ENCODE measurements at places on chromosomes 16 and 17.

GRCh38 chr16:65312795-65313194, 190.9 kb upstream of the CDH11 start:
- no peak for DNase-seq

DNA sequence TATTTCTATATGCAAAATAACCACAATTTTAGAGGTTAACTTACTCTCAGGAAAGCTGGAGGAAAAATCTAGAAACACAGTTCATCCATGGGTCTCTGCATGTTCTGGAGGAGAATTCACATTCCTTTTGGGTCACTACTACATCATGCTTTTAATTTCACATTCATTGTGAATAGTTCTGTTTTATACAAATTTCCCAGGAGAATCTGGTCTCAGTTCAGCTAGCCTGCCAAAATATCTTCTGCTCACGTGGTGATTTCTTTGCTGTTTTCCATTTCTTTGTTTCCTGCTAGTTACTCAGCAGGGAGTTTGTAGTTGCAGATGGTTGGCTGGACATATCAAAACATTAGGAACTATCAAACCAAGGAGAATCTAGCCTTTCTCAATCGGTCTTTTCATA, at the start of gene ABCA9:
TSS of gene ABCA9 (minus strand) at position 106 of the 400 bp plus-strand sequence. CDS start 9,801 bp downstream, outside the sequence.
- no peak for DNase-seq

DNA sequence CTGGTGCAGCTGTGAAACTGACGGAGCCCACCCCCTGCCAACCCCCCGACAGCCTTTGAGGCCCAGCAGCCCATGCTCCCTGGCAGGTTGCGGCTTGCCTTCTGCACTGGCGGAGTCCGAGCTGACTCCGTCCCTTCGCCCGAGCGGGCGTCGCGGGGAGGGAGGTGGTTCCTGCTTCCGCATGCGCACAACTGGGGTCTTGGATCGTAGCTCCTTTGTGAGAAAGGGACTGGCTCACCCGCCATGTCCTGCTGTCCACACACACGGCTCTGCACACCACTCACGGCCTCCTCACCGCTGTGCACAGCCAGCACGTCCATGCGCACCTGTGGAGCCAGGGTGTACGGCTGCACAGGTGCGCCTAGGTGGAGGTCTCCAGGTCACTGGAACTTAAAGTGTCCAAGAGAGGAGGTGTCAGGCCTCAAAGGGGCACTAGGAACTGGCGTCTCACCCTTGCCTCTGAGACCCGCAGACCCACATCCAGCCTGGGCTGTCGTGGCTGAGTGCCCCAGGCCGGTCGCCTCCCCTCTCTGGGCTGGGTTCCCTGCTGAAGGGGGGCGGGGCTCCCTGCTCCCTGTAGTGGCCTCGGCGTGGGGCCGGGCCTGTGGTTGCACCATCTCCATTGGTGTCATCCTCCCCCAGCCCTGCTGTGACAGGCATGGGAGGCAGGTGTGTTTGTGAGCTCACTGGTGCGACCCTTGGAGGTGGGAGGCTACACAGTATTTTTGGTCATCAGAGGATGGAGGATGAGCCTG, 45.3 kb downstream of the JPH3 start:
- no peak for DNase-seq

GRCh38 chr17:66307257-66307656, 4.8 kb downstream of the PRKCA start:
- no peak for DNase-seq

DNA sequence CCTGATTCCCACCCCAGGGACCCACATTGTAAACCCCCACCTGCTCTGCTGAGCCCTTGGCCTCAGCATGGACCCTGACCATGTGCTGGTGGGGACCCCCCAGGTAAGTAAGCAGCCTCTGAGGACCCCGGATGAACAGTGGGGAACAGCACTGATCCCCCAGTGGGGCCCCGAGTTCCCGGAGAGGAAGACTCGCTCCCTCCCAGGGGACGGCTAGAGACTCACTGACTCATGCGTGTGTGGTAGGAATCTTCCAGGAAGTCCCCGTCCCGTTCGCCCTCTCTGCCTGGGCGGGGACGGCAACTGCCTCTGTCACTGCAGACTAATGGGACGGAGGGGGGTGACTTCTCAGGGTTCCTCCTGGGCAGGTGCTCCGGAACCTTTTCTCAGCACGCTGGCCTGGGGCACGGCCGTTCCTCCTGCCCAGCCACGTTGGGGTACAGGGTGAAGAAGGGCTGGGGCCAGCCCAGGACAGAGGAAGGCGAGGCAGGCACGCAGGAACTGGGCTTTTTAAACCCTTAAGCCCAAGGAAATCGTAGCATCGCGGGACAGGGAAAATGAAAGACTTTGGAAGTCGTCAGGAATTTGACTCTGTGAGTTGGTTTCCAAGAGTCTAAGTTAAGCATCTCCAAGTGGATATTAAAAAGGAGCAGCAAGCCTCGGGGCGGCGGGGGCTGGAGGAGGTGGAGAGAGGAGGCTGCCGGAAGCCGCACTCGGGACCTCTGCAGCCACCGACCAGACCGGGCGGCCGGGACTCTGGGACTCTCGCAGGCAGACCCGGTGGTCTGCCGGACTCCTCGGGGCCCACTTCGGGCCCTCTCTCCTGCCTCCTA, 178.7 kb downstream of the SEC14L1 start:
- DNase-seq: peak; percentile 97

DNA sequence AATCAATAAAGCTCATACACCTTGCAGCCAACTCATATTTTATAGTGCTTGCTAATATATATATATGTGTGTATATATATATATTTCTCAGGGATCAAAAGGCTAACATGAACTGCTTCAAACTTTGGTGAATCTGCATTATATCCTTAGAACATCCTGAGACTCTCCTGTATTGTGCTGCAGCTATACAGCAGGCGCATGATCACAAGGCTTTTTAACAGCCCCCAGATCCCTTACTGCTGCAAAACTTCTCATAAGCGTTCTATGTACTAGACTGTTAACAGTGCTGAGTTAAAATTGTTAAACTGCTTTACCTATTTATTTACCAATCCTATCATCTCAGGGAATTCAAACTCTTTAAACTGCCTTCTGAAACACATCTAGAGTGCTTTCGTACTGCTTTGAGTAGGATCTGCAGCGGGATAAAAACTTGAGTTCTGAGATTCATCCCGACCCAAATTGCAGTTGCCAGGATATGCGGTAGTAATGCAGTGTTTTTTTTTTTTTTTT, 1.3 kb downstream of the GPATCH8 start:
- no peak for DNase-seq

- DNase-seq: no peak
Measured at GRCh38 chr16:62034231-62035114, 1.8 kb downstream of the CDH8 start.

- no peak for DNase-seq
Measured at GRCh38 chr17:72182371-72182873, 61.6 kb downstream of the SOX9 start.

DNA sequence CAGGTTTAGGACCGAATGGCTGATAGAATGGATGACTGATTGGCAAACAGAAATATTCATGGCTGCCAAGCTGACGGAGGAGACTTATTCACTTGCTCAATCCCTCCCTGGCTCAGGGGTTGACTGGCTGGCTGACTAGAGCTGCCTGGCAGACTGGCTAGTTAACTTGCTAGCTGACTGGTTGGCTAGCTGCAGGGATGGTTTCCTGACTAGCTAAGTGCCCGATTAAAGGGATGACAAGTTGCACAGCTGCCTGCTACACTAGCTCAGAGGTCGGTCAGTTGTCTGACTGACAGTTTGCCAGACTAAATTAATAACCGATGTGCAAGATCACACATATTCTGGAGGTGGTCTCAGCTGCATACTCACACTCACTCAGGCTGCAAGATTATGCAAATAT, 1208.4 kb upstream of the CDH8 start:
- DNase-seq: no peak

GRCh38 chr17:67659028-67659427, 58.7 kb upstream of the NOL11 start:
- no peak for DNase-seq

GRCh38 chr17:360092-360750, 7.6 kb upstream of the RPH3AL start:
- DNase-seq: peak; percentile 31

GRCh38 chr17:78421084-78421533, 42.7 kb downstream of the PGS1 start:
- no peak for DNase-seq

- DNase-seq: no peak
Measured at GRCh38 chr17:5344914-5345313, 62.8 kb downstream of the RABEP1 start.

- no peak for DNase-seq
Measured at GRCh38 chr16:85029981-85030401, 2.4 kb downstream of the KIAA0513 start.

- no peak for DNase-seq
Measured at GRCh38 chr17:67359960-67360791, 6.2 kb downstream of the PSMD12 start.

GRCh38 chr17:16074423-16074822, 74.8 kb downstream of the TTC19 start:
- DNase-seq: no peak

DNA sequence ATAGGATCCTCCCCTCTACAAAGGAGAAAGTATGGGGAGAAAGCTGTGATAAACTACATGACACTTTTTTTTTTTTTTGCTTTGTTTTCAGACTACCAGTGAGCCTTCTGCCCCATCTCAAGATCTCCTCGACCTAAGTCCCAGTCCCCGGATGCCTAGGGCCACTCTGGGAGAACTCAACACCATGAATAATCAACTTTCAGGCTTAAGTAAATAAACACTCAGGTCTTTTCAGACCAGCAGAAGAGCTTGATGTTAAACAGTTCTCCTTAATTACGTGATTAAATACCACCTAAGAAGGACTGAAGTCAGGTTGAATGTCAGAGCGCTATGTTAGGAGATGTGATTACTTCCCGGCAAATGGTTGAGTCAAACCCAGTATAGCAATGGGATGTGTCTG, 31.4 kb downstream of the COX11 start:
- DNase-seq: no peak

DNA sequence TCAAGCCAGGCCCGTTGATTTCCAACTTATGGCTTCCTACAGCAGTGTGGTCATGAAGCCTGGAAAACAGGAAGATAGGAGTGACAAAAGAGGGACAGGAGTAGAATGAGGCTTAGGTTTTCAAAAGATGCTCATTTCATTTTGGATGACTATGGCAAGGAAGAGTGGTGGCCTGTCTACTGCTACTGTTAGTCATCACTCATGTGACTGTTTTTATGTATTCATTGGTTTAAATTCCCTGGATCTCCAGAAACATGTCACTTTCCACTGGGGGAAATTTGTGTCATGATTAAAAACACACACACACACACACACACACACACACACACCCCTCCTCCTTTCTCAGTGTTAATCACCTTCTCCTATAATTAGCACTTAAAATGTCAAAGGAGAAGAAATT, 1.1 kb upstream of the CYLD start:
- no peak for DNase-seq

DNA sequence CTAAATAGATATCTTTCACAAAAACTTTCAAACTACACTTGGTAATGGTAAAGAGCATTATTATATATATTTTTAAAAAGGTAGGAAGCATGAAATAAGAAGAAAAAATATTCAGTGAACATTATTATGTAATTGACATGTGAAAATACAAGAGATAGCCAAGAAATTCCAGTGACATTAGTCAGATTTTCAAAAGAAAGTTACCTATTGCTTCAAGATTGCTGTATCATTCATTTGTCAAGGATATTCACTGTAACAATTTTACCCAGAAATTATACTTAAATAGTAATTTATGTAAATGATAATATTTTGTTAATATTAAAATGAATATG, 350.2 kb downstream of the KIF2B start:
- no peak for DNase-seq

DNA sequence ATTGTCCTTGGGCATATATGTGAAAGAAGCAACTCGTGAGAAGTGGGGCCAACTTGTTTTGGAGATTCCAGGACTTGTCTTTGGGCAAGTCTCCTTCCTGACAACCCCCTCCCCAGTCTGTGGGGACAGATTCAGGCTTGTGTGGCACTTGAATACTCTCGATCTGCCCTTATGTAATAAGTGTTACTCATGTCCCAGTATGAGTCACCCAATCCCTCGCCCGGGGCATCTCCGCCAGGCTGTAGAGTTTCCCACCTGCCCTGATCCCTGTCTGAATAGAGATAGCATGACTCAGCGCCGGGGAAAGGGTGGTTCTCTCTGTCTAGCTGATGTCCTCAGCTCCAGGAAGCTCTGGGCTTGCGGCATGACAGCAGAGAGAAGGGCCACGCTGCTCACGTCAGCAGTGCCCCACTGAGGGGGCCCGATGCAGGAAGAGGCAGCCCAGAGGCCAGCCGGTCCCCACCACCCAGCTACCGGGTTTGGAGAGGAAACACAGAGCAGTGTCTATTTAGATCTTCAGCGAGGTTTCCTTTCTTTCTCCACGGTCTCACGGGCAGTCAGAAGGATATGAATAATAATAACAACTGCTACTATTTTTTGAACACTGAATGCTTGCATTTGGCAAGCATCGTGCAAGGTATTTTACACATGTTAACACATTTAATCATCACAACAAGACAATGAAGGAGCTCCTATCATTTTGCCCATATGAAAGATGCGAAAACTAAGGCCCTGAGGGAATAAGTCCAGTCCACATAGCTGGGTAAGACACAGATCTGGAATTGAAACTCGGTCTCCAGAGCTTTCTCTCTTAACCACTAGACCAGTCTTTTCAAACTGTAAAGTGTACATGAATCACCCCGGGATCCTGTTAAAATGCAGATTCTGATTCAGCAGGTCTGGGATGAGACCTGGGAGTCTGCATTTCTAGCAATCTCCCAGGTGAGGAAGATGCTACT, 426.7 kb upstream of the MAF start:
- DNase-seq: peak; percentile 67

DNA sequence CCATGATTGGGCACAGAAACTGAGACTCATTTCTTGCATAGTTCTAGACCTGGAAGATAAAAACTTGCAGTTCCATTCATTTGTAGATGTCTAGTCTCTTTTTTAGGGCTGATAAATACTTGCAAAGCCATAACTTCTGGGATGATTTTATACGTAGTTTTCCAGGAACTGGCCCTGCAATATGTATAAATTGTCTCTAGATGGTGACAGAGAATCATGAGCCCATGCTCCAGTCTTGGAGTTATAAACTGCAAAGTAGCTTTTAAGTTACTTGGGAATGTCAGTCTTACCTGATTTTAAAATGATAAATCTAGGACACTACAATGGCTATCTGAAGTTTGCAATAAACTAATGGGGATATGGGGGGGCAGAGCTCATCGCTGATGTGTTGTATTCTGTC, 3.0 kb upstream of the ADAMTS18 start:
- no peak for DNase-seq

DNA sequence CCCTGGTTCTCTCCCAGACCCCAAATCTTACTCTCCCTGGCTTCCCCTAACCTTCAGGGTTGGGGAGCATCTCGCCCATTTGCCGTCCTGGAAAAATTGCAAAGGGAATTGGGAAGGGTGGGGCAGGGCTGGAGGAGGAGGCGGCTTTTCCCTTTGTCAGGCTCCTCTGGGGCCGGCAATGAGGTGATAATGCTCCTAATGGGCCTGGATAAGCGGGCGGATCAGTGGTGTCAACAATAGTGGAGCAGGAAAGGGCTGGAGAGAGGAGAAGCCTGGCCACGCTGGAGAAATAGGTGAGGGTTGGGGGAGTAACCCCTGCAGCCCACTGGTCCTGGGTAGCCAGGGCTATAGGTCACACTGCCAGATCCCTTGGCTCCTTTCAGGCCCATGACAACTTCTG, 12.3 kb downstream of the SCN4A start:
- DNase-seq: no peak

GRCh38 chr16:20347666-20348364, 4.7 kb downstream of the UMOD start:
- DNase-seq: no peak
